ENCODE measurements at places on chromosomes 11 and 22.

- DNase-seq, result peak; percentile 35
Observed at GRCh38 chr11:129750343-129751292, 65.0 kb upstream of the TMEM45B start.

GRCh38 chr11:64358907-64359711 lies at the start of gene RPS6KA4:
Gene RPS6KA4, plus strand, starts transcription at chr11:64359162. Its CDS starts 74 bp downstream, at chr11:64359236.
- no peak for DNase-seq

GRCh38 chr11:17561526-17561925 lies 14.5 kb downstream of the OTOG start:
- no peak for DNase-seq

GRCh38 chr22:46791201-46791731 lies 28.8 kb downstream of the TBC1D22A start:
- no peak for DNase-seq

DNA sequence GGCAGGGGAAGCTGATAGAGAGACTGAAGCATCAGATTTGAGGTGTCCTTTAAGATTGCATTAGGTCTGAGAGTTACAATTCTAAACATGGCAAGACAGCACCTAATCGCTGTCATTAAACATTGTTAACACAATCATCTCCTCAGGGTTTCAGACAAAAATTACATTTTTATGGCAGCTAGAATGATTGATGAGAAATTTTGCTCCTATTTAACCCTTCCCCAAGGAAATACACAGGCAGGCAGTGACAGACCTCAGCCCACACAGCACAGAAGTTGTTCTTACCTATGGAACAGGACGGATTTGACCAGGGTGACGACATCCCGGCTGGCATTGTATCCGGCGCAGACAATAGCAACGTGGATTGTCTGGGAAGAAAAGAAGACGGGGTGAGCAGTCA lies 294.3 kb downstream of the LARGE1 start:
- DNase-seq, result no peak

DNA sequence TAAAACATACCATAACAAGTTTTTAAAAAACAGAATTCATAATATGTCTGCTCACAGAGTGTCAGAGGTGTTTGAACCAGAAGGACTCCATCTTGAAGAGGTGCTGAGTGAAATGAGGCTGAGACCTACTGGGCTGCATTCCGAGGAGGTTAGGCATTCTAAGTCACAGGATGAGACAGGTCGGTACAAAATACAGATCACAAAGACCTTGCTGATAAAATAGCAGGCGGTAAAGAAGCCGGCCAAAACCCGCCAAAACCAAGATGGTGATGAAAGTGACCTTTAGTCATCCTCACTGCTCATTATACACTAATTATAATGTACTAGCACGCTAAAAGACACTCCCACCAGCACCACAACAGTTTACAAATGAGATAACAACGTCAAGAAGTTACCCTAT lies 116.4 kb downstream of the ARHGAP32 start:
- no peak for DNase-seq

GRCh38 chr11:113234888-113235287 lies 79.5 kb upstream of the TTC12 start:
- DNase-seq, result no peak

DNA sequence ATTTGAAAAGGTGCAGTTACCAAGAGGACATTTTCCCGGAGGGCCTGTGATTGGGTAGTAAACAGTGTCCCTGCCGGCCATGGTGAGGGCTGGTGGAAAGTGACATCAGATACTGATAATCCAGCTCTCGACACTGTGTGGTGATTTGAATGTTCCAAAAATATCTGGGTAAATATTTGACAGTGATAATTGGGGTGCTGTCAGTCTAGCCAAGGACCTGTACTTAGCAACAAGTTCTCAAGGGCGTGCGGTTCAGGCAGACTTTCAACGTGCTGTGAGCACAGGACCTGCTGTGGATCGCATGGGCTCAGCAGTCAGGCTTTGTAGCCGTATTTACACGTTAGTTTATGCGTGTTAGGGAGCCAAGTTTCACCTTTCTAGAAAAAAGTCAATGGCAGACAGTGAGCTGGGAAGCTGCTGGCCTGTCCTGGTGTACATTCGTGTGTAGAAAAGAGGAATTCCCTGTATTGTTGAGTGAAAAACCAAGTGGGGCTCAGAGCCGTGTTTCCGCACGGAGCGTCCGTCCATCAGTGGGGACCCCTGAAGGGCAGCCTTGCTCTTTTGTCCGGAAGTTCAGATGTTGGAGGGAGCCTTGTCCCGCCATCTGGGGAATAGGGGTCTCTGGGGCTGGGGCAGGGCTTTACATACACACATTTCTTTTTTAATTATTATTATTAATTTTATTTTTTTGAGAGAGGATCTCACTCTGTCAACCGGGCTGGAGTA lies 11.3 kb downstream of the TRMU start:
- no peak for DNase-seq

DNA sequence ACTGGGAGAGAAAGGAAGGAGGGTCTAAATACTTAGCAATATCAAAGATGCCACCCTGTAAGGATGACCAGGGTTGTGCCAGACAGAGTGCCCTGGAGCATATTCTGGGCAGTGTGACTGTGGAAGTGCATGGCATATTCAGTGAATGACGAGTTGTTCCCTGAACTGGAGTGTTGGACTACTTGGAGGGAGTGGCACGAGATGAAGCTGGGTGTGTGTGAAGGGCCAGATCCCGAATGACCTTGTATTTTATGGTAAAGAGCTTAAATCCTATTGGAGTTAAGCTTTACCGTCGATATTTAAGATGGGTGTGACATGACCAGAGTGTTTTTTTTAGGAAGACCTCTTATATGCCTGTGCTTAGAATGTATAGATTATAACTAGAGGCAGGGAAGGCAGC lies 48.8 kb downstream of the STIM1 start:
- DNase-seq, result no peak

GRCh38 chr11:69293819-69294505 lies at the start of gene MYEOV:
Gene MYEOV, plus strand, starts transcription at chr11:69294155. Its CDS starts 1,200 bp downstream, at chr11:69295355.
- DNase-seq, result no peak

DNA sequence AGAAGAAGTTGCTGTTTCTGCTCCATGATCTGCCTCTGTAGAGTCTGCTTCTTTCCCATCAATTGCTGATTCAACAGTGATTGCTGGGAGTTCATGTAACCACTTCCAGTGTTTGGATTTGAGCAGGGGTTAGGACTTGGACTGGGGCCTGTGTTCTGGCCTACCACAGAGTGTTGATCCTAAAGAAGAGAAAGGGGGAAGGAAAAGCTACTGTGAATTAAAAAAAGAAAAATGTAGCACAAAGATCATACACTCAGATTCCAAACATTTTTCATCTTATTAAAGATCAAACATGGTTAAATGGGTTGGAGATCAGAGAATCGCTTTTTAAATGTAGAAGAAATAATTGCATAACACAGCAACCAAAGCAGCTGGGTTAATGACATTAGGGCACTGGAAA lies 67.6 kb upstream of the MTMR2 start:
- DNase-seq, result no peak

- no peak for DNase-seq
Observed at GRCh38 chr22:46402505-46402904, 67.0 kb downstream of the TRMU start.

DNA sequence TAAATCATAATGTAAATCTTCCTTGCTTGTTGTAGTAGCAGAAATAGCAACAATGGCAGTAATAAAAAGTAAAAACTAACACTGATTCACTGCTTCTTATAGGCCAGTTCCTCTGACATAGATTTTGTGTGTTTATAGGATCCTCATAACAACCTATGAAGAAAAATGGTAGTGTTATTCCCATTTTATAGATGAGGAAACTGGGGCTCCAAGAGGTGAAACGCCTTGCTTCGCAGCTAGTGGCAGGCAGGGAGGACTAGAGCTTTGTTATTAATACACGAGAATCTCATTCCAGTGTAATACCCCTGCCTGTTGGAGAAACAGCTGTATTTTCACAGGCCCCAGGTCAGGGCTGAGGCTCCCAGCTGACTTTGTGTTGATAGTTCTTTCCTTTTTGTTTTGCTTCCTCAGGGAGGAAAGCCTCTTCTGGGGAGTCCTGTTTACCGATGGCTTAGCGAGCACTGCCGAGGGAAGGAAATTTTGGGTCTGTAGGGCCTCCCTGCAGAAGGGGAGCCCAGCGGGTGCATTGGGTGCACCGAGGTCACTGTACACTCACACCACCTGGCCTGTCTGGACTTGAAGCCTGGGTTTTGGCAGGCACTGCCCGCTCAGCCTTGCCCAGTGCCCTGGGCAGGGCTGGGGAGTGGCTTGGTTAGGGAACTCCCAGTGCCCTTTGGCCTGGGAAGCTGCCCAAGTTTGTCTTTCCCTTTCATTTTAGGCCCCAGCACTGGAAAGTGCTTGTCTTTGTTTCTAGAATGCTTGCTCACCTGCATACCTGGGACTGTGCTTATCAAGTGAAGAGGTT lies 13.5 kb downstream of the KIAA1671 start:
- no peak for DNase-seq

- DNase-seq, result no peak
Observed at GRCh38 chr22:37752189-37753087, 55.3 kb upstream of the GCAT start.
